ENCODE measurements at places on chromosomes 4 and X.

DNA sequence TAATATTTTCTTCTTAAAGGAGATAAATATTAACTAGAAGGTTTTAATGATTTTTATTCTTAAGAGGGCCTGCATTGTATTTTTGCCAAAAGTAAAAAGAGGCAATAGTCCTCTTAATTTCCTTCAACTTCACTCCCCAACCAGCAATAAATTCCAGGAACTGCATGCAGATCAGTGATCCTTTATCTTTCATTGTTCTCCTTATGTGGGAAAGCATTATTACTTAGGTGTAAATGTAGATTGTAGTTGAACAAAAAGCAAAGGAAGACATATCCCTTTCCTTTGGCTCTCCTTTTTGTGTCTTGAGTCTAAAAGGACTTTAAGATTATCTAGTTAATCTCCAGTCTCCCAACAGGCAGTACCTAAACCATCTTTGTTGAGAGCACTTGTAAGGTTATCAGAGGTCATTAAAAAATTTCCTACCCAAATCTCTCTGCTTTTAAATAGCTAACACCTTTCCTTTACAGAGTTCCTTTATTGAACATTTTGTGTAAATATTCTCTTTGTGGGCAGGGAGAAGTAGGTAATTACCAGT, 55.3 kb downstream of the RAPGEF2 start:
- DNase-seq, result no peak

DNA sequence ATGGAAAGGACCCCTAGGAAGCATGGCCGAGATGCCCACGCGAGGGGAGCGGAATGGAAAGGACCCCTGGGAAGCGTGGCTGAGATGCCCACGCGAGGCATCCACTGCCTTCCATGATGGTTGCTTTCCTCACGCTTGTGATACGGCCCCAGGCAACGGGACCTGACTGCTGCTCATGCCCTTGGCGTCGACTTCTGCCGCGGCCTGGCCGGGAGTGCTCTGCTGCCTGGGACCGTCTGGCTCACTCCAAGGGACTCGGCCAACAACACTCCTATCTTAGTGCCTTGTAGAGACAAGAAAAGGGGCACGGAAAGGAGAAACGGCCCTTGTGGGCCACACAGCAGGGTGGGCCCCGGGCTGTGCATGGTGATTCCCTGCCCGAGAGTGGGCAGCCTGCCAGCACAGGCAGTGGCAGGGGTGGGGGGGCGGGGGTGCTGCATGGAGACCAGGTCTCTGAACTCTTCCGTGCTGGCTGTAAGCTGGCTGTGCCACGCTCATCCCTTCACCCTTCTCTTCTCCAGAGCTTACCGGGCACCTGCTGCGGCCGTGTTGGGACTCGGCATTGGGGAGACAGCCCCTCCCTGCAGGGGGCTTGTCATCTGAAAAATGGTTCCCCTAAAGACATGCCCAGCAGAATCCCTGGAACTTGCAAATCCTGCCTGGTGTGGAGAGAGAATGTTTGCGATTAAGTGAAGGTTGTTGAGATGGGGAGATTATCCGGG, 38.6 kb upstream of the HMX1 start:
- no peak for DNase-seq

GRCh38 chr4:113419631-113420030, 341.9 kb downstream of the CAMK2D start:
- DNase-seq, result no peak

GRCh38 chr4:157502656-157503055, 282.1 kb downstream of the GRIA2 start:
- no peak for DNase-seq

DNA sequence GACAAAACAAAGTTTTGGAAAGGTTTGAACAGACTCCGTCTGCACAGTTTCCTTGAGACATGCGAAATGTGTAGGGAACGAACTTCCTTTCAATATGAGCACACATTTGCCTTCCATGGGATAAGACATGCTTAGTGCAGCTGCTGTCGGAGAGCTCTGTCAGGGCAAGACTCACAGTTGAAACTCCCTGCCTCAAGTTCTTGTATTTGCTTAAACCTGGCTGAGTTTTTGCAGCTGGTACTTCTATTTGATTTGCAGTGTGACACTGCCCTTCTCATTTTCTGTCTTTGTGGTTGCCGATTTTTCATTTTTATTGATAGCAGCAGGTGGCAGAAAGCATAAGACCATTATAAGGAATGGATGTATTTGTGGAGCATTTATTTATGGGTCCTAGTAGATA, 18.2 kb upstream of the RHOH start:
- no peak for DNase-seq

GRCh38 chr4:176226736-176227135, 31.4 kb upstream of the SPATA4 start:
- no peak for DNase-seq

DNA sequence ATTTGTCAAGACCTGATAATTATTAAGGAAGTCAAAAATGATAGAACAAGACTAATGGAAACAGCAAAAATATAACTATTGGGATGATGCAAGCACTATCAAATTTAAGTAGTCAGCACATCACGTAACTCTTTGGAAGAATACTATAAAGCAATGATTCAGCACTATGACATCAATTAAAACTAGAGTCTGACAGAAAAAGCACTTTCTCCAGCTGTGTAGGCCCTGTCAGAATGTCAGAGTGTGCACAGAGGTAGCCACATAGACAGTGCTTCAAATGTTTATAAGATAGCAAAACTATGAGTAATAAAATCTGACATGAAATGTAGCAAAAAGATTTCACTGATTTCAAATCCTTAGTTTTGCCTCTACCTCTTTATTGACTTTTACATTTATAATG, 1226.6 kb upstream of the ADGRL3 start:
- no peak for DNase-seq

DNA sequence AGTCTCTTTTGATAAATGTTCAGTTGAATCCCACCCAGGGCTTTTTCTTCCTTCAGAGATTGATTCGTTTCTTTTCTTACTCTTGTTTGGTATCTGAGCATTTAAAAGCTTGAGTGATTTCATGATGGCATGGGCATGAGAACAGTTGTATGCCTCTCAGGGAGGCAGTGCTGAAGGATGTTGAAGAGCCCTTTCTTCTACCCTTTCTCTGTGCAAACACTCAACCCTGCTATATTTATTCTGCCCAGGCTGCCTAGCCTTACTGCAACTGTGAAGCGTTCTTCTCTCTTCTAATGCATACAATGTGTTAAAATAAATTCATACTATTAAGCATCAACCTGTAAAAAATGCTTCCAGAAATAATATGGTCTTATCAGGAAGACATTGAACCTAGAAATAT, 367.6 kb upstream of the LCORL start:
- DNase-seq, result no peak

- no peak for DNase-seq
Observed at GRCh38 chr4:181949704-181950312, 293.4 kb upstream of the TENM3 start.

DNA sequence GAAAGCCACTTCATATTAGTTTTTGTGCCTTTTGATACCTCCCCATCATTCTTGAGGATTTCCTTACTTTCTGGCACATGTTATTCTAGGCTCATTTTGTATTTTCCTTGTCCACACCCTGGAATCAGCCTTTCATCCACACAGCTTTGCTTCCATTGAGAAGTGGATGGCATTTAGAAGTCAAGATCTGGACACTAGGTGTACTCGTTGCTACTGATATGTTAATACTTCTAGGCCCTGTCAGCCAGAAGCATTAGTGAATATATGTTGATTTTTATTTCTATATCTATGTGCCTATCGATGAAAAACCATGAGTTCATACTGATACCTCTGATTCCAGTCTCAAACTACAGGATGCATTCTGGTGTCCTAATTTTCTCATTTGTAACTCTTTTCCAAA, 73.2 kb downstream of the ARHGAP24 start:
- DNase-seq, result no peak

- DNase-seq, result no peak
Observed at GRCh38 chrX:101210630-101211029, 9.0 kb upstream of the DRP2 start.

DNA sequence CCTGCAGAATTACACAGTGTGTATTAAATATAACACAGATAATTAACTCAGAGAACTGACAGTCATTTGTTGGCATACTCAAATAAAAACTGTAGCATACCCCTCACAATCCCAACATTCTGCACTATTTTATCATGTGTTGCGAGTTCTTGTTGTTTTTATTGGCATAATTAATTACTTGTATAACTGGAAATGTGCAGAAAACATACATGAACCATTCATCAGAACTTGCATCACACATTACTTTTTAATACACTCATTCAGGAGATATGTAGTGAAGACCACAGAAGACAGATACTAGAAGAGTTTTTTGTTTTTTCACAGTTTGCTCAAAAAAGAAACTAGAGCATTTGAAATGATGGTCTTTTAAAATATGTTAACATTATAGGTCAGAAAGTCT, 74.6 kb upstream of the NEIL3 start:
- no peak for DNase-seq

GRCh38 chrX:130974323-130974722, 71.3 kb upstream of the ENOX2 start:
- DNase-seq, result no peak

DNA sequence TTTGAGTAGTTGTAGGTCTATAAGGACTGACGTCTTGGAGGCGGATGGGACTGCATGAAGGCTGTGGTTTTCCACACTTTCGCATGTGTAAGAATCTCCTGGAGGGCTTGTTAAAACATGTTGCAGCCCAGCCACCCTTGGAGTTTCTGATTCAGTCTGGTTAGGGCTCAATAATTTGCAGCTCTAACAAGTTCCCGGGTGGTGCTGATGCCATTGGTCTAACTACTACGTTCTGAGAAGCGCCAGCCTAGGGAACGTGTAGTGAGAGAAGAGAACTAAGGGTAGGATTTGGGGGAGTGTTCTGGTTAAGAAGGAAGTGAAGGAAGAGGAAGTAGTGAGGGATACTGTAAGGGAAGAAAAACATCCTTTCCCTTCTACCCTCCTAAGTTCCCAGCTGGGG, 138.9 kb downstream of the LARP7 start:
- no peak for DNase-seq

DNA sequence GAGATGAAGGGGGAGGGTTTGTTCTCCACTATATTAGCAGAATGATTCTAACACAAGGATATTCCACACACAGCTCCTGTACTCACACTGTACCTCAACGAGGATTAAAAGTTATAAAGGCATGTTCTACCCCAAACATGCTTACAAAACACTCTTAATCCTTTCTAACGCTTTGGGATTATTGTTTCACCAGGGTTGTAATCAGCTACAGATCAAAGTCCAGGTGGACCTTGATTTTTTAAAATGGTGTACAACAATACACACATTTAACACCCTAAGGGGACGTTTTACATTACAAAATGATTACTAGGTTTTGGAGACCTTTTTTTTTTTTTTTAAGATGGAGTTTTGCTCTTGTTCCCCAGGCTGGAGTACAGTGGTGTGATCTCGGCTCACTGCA, 50.3 kb upstream of the MAP3K15 start:
- no peak for DNase-seq

DNA sequence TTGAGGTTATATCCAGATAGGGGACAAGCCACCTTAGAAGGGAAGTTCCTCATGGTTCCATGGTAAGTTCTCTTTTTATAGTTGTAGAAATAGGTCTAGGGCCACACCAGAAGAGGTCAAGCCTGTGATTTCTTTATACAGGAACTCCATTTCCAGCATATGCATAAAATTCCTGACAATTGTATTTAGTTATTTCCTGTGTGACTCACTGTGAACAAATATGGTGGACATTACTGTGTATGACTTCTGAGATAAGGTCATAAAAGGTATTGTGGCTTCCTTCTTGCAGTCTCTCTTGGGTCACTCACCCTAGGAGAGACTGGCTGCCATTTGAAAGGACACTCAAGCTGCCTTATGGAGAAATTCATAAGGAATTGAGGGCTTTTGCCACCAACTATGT, 2.2 kb upstream of the C4orf36 start:
- no peak for DNase-seq

DNA sequence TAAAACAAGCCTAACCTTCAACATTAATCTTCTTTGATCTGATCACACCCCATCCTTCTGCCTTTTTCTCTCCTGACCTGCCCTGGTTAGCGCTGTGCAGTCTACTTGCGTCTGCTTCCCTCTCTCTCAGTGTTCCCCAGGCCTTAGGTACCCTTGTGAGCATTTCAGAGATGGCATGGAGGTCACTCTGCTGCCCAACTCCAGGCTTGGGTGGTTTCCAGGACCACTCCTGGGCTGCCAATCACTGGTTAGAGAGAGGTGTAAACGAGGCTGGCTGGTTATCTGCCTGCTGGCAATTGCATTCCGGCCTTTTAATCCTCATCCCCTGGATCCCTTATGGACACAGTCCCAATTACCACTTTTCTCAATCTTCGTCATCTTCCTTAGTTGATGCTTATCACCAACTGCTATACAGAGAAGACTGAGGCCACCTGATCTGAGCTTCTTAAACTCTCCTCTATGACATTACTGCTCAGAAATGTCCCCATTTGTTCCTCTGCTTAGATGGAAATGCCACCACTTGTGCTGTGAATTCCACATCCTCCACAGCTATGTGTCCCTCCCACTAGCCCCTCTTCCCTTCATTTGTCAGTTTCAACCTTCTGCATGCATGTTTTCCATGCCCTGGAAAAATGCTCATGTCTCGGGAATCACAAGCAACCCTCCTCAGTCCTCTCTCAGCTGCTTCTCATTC, 29.0 kb upstream of the BCLAF3 start:
- DNase-seq, result no peak
